ENCODE measurements at places on chromosomes 1 and 21. TPM values are rescaled to one million over a fixed set of nuclear protein-coding genes. Genes with fewer than 3 reads are reported as not detected.

GRCh38 chr1:38558500-38559445 lies 300.8 kb downstream of the RRAGC start:
- peaks cover 4% of the 10 kb centered on the region for H3K36me3 ChIP-seq
- H3K27ac ChIP-seq: peak overlapping the region; percentile 88
- H3K4me1 ChIP-seq: peaks cover 59% of the 10 kb centered on the region
- H3K27me3 ChIP-seq: peaks cover 34% of the 10 kb centered on the region

DNA sequence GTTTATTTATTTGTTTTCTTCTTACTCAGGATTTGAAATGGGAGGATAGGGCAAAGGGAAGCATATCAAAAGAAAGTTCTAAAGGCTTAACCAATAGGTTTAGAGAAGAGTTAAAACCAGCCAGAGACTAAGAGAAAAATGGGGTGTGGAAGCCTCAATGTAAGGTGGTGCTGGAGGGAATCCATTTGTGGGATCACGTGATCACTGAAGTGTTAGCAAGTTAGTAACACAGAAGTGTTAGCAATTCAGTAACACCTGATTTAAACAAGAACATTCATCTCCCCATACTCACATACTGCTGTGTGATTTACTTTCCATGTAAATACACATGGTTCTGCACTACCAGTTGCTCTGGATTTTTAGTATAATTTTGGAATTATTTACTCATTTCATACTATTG lies 451.2 kb downstream of the DISC1 start:
- peaks cover 7% of the 10 kb centered on the region for H3K27me3 ChIP-seq
- no peaks in the 10 kb centered on the region for H3K36me3 ChIP-seq
- no peaks in the 10 kb centered on the region for H3K4me1 ChIP-seq
- no peak overlapping the region for H3K4me3 ChIP-seq
- DNase-seq: no peak

DNA sequence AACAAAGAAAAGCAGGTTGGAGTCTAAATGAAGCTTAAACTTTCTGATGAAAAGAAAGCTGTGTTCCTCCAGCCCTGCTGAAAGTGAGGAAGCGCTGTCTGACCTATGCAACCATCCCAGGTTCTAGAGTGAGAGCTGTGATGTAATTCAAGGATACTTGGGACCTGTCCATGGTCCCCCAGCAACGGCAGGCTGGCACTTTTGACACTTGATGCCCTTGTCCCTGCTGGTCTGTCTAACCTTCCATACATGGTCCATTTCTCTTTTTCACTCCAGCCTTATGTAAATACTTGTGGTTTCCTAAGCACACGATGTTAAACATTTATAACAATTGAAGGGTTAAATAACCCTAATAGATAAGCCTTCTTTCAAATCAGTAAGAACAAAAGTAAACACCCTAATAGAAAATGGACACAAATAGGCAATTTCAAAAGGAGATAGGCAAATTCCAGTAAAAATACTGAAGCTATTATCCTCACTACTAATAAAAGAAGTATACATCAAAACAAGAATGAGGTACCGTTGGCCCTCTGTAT lies 17.7 kb upstream of the KDM4A start:
- H3K36me3 ChIP-seq: no peaks in the 10 kb centered on the region
- H3K27ac ChIP-seq: no peak overlapping the region
- no peak for DNase-seq
- no peak overlapping the region for H3K4me3 ChIP-seq
- H3K4me1 ChIP-seq: no peaks in the 10 kb centered on the region

- H3K4me1 ChIP-seq: peaks cover 5% of the 10 kb centered on the region
- no peaks in the 10 kb centered on the region for H3K27me3 ChIP-seq
- no peak for DNase-seq
- no peak overlapping the region for H3K4me3 ChIP-seq
- H3K27ac ChIP-seq: no peak overlapping the region
Measured at GRCh38 chr1:192973988-192974387, 85.2 kb downstream of the UCHL5 start.

- no peaks in the 10 kb centered on the region for H3K36me3 ChIP-seq
- H3K27me3 ChIP-seq: no peaks in the 10 kb centered on the region
- peak; percentile 52 for DNase-seq
Measured at GRCh38 chr1:9873385-9873784, 36.7 kb downstream of the CTNNBIP1 start.

DNA sequence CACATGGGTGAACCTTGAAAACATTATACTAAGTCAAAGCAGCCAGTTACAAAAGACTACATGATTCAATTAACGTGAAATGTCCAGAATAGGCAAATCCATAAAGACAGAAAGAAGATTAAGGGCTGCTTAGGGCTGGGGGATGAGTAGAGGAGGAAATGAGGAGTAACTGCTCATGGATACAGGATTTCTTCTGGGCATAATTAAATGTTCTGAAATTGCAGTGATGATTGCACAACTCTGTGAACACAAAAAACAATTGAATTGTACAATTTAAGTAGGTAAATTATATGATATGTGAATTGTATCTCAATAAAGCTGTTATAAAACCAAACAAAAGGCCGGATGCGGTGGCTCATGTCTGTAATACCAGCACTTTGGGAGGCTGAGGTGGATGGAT lies 52.2 kb downstream of the RERE start:
- peaks cover 3% of the 10 kb centered on the region for H3K36me3 ChIP-seq
- H3K27ac ChIP-seq: no peak overlapping the region
- no peaks in the 10 kb centered on the region for H3K27me3 ChIP-seq
- DNase-seq: no peak
- no peak overlapping the region for H3K4me3 ChIP-seq

DNA sequence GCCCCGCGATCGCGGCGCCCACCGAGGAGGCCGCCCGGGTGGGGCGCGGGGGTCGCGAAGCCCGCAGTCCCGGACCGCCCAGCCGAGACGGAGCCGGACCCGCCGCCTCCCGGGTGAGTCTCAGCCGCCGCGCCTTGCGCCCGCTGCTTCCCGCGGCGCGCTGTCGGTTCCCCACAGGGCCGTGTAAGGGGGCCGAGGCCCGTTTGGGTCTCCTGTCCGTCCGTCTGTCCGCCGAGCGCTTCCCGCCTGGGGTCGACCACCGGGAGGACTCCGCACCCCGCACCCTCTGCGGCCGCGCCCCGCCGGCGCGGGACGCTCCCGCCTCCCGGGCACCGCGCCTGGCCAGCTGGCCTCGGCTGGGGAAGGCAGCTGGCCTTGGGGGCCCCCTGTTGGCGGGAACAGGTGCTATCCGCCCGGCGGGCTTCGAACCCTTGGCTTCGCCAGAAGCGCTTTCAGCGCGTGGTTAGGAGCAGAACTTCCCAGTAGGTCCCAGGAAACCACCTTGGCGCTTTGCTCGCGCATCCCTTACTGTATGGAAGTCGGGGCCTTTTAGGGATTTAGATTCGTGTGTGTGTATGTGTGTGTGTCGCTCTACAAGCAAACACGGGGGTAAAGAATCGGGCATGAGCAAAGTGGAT lies 414 bp downstream of the TMEM51 start:
- H3K27ac ChIP-seq: no peak overlapping the region
- H3K27me3 ChIP-seq: peaks cover 55% of the 10 kb centered on the region
- peaks cover 29% of the 10 kb centered on the region for H3K4me1 ChIP-seq
- DNase-seq: peak; percentile 79

DNA sequence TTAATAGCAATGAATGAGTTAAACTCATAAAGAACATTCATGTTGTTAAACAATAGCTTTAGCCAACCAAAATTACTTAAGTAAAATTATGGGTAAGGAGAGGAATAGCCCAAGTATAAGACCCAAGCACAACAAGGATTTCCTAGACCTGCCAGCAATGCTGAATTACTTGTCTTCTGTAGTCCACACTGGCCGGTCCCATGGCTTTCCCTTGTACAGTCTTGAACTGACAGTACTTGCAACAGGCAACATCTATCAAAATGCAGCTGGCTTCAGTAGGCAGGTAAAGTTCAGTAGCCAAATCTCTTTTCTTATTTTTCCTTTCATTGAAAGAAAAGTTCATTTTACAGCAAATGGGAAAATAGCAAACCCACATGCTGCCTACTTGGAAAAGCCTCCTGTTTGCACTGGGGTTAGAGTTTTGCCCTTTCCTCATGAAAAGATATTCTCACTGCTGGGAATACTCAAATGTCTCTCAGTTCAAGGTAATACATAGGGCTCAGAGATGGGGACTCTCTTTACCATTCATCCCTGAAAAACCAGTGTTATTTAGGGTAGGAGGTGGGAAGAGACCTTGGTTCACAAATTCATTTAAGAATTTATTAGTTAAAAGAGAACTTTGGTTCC lies 222.8 kb downstream of the TTLL7 start:
- H3K36me3 ChIP-seq: no peaks in the 10 kb centered on the region
- H3K27ac ChIP-seq: no peak overlapping the region
- H3K27me3 ChIP-seq: peaks cover 3% of the 10 kb centered on the region
- H3K4me1 ChIP-seq: no peaks in the 10 kb centered on the region
- no peak for DNase-seq

- H3K27ac ChIP-seq: peak overlapping the region; percentile 55
- DNase-seq: peak; percentile 59
- H3K4me1 ChIP-seq: peaks cover 42% of the 10 kb centered on the region
- peak overlapping the region; percentile 84 for H3K4me3 ChIP-seq
Measured at GRCh38 chr1:119713039-119713748, 1.5 kb downstream of the PHGDH start.

- H3K4me3 ChIP-seq: no peak overlapping the region
- H3K27ac ChIP-seq: no peak overlapping the region
Measured at GRCh38 chr1:145908653-145909052, 1.2 kb downstream of the ITGA10 start.

GRCh38 chr1:193310564-193310963 lies 124.2 kb upstream of the B3GALT2 start:
- H3K4me3 ChIP-seq: no peak overlapping the region
- H3K36me3 ChIP-seq: no peaks in the 10 kb centered on the region
- DNase-seq: no peak
- H3K4me1 ChIP-seq: peaks cover 13% of the 10 kb centered on the region
- H3K27me3 ChIP-seq: peaks cover 3% of the 10 kb centered on the region

- H3K4me1 ChIP-seq: no peaks in the 10 kb centered on the region
- no peaks in the 10 kb centered on the region for H3K36me3 ChIP-seq
- H3K4me3 ChIP-seq: no peak within 1 kb of the TSS
- no peak within 1 kb of the TSS for H3K27ac ChIP-seq
- no peak for DNase-seq
Measured at GRCh38 chr1:100719490-100719889, at the start of gene VCAM1. Gene VCAM1 (plus strand): TSS chr1:100719742. CDS start chr1:100719861, 119 bp downstream.

DNA sequence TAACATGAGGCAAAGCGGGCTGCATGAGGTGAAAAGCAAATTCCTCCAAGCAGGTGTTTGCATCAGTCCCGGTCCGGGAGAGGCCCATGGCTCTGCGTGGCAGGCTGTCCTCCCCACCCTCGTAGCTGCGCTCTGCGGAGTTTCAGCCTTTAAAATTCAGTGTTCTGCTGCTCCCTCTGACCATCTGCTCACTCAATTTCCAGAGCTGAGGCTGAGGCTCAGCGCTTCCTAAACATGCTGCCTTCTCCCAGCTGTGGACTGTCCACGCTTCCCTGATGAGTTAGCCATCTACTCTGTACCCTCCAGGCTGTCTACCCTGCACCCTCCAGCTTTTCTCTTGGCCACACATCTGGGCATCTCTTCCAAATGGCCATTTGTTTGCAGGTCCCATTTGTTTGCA lies 87.7 kb downstream of the KCNJ6 start:
- no peak overlapping the region for H3K4me3 ChIP-seq
- no peak overlapping the region for H3K27ac ChIP-seq
- no peak for DNase-seq
- no peaks in the 10 kb centered on the region for H3K4me1 ChIP-seq
- no peaks in the 10 kb centered on the region for H3K36me3 ChIP-seq

DNA sequence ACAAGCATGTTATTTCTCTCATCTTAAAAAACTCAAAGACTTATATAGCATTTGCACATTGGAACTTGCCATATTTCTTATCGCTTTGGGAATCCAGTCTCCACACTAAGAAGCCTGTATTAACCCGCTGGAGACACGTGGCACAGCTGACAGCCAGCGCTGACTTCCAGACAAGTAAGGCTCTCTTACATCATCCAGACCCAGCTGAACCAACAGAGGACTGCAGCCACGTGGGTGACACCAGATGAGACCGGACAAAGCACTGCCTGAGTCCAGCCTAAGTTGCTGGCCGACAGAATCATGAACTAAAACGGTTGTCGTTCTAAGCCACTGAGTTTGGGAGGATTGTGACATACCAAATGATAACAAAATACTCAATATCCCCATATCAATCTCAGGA lies 6.3 kb upstream of the CD247 start:
- H3K27me3 ChIP-seq: peaks cover 23% of the 10 kb centered on the region
- no peak for DNase-seq
- no peaks in the 10 kb centered on the region for H3K36me3 ChIP-seq
- no peak overlapping the region for H3K27ac ChIP-seq

DNA sequence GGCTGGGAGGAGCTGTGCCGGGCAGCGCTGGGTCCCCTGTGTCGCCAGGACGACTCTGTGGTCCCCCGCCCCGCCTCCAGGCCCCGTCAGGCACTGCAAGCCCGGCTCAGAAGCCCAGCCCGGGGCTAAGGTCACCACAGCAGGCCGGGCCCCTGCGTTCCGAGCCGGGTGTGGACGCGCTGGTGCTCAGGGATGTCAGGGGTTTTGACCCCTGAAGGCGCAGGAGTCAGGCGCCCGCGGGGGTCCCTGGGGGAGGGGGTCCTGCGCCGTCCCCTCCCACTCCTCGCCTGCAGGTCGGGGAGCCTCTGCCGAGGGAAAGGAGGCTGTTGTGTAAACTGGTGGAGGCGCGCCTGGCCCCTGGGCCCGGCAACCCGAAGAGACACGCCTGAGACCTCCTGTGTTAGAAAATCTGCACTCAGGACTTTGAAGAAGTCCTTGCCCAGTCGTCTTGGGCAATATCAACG lies 23.7 kb upstream of the TMEM54 start:
- DNase-seq: no peak
- peaks cover 17% of the 10 kb centered on the region for H3K4me1 ChIP-seq
- H3K4me3 ChIP-seq: no peak overlapping the region
- no peak overlapping the region for H3K27ac ChIP-seq
- H3K27me3 ChIP-seq: peaks cover 53% of the 10 kb centered on the region

DNA sequence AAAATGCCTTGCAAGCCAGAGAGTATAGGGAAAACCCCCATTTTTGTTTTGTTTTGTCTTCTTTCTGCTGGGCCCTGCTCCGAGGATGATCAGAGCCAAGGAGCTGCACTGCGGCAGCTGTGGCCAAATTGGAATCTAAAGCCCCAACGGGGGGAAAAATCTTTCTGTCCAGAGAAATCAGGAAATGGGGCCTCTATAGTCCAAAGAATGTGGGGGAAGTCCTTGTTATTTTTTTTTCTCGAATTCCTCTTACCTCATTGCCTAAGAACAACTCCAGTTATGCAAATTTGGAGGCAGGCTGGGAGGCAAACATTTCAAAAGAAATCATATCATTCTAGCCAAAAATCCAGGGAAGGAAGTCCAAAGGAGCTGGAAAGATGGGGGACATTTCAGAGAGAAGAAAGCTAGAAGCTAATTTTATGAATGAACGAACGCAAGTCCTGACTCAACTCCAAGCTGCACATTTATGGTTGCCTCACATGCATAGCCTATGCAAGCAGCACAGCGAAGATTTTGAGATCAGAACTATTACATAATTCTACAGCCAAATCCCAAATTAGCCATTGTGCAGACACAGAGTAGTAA lies 263.2 kb downstream of the KCTD3 start:
- H3K27ac ChIP-seq: no peak overlapping the region
- H3K4me1 ChIP-seq: no peaks in the 10 kb centered on the region
- H3K4me3 ChIP-seq: no peak overlapping the region
- no peak for DNase-seq
- no peaks in the 10 kb centered on the region for H3K36me3 ChIP-seq

- no peaks in the 10 kb centered on the region for H3K4me1 ChIP-seq
- no peak overlapping the region for H3K4me3 ChIP-seq
- no peaks in the 10 kb centered on the region for H3K27me3 ChIP-seq
- DNase-seq: no peak
- no peak overlapping the region for H3K27ac ChIP-seq
Measured at GRCh38 chr1:58465176-58465575, 81.3 kb downstream of the OMA1 start.

HSPA6 gene
- 1.2 TPM for total RNA-seq

ATP1A4 gene
- total RNA-seq: not detected

PKLR gene
- 0.09 TPM for total RNA-seq

SLC9C2 gene
- not detected for total RNA-seq

VHLL gene
- 0.54 TPM for total RNA-seq

NR5A2 gene
- not detected for total RNA-seq
